ENCODE measurements at places on chromosomes 11 and 22.

DNA sequence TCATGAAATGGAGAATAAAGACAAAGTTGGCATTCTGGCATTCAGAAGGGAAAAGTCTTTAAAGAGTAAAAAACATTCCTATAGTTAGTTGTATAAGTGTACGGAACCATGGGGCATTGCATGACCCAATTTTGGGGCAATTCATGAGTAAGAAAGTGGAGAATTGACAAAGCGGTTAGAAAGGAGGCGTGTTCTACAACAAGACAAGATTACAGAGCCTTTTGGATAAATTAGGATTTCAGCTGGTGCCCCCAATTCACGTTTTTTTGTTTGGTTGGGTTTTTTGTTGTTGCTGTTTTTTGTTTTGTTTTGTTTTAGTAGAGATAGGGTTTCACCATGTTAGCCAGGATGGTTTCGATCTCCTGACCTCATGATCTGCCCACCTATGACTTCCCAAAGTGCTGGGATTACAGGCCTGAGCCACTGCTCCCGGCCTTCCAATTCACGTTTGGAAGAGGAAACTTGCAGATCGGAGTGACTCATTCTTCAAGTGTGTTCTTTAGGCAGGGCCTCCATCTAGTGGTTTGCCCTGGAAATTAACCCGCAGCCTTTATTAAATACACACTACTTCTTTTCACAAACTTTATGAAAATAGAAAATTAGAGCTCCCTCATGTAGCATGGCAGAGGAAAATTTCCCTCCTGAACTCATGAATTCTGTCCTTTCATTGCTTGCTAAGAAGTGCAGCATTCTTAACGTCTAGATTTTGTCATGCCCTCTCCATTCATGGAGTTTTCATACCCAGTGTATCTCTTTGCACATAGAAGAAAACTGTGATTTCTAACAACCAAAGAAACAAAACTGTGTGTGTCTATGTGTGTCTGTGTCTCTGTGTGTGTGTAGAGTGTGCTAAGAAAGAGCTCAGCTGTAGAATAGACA lies 118.1 kb downstream of the BBOX1 start:
- peak; percentile 87 for DNase-seq

- no peak for DNase-seq
Observed at GRCh38 chr11:3946455-3947017, 91.1 kb downstream of the STIM1 start.

GRCh38 chr11:66443602-66444001 lies 5.0 kb upstream of the MRPL11 start:
- DNase-seq, result peak; percentile 93

- no peak for DNase-seq
Observed at GRCh38 chr11:123086305-123086704, 24.4 kb upstream of the HSPA8 start.

DNA sequence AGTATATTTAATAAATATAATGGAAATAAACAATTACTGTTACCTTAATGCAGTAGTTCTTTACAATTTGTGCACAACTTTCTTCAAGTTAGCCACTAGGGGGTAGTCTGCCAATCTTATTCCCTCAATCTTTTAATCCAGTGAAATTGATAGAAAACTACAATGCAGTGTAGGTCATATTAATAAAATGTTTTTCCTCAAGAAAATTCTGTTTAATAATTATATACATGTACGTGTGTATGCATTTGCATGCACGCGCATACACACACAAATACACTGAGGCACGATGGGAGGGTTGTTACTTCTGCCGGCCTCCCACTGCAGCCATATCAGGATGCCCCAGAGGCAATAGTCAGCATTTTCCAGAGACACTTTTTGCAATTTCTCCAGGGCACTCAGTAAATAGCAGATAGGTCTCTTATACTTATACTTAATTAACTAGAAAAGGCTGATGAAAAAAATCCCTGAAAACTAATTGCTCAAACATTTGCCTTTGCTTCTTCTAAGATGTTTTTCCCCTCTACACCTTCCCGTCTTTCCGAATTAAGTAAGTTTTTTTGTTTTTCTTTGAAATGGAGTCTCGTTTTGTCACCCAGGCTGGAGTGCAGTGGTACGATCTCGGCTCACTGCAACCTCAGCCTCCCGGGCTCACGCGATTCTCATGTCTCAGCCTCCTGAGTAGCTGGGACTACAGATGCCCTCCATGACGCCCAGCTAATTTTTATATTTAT lies 3.1 kb downstream of the GAB2 start:
- DNase-seq, result peak; percentile 49

GRCh38 chr11:93547773-93548172 lies 4.6 kb upstream of the SMCO4 start:
- DNase-seq, result no peak

GRCh38 chr22:46551321-46551720 lies 13.9 kb upstream of the CELSR1 start:
- no peak for DNase-seq

- no peak for DNase-seq
Observed at GRCh38 chr11:105023003-105023402, at the start of gene CASP5. Gene CASP5, minus strand, starts transcription at chr11:105023168. Its CDS starts 32 bp downstream, at chr11:105023136.

DNA sequence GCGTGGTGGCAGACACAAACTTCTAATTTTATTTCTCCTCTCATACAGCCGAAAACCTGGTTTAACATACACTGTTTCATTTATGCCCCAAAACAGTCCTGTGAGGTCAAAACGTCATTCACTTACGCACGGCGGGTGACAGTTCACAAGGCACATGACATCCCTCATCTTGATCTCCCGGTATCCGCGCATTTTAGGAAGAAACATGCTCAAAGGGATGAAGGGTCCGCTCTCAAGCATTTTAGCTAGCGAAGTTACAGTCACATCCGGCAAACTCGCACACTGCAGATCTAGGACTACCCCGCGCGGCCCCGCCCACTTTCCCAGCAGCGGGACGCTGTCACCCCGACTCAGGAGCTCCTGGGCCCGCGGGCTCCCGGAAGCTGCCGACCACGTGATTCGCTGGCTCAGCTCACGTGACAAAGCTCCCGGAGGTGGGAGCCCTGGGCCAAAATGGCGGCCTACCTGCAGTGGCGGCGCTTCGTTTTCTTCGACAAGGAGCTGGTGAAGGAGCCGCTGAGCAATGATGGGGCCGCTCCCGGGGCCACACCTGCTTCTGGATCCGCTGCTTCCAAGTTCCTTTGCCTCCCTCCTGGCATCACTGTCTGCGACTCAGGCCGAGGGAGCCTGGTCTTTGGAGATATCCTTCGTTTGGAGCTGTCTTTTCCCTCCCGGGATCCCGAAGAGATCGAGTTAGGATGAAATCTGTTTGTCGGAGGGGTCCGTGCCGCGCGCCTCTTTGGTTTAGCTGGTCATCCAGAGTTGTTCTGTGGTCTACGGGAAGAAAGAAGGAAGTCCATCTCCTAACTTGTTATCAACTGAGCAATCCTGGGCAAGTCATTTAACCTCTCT lies at the start of gene VPS11:
Gene VPS11 (plus strand): TSS at position 448 of the 852 bp plus-strand sequence. CDS start 6 bp downstream, at position 454.
- DNase-seq, result peak; percentile 94

DNA sequence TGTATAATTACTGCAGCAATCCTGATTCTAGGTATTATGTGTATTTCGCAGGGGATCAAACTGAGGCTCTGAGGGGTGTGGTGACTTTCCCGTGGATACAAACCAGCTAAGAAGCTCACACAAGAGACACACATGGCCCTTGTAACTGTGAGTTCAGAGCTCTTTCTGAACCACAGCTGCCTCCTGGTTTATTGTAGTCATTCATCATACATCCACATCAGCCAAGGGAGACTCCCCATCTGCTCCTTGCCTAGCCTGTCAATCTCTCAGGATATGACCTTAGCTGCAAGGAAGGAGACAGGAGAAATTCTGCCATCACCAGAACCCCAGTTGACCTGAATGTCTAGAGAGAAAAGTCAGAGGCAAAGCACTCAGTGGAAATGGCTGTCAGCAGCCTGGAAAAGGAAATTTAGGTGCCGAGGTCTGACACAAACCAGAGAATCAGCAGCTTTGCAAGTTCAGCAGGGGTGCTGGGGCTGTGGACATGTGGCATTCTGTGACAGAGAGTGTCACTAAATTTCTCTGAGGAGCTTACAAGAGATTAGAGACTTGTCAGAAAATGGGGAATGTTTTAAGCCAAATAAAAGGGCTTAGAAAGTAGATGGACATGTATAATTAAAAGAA lies 209.5 kb downstream of the AASDHPPT start:
- no peak for DNase-seq

GRCh38 chr11:19444231-19444630 lies 203.5 kb upstream of the E2F8 start:
- peak; percentile 87 for DNase-seq

GRCh38 chr11:131760091-131761061 lies 390.0 kb downstream of the NTM start:
- DNase-seq, result peak; percentile 91

DNA sequence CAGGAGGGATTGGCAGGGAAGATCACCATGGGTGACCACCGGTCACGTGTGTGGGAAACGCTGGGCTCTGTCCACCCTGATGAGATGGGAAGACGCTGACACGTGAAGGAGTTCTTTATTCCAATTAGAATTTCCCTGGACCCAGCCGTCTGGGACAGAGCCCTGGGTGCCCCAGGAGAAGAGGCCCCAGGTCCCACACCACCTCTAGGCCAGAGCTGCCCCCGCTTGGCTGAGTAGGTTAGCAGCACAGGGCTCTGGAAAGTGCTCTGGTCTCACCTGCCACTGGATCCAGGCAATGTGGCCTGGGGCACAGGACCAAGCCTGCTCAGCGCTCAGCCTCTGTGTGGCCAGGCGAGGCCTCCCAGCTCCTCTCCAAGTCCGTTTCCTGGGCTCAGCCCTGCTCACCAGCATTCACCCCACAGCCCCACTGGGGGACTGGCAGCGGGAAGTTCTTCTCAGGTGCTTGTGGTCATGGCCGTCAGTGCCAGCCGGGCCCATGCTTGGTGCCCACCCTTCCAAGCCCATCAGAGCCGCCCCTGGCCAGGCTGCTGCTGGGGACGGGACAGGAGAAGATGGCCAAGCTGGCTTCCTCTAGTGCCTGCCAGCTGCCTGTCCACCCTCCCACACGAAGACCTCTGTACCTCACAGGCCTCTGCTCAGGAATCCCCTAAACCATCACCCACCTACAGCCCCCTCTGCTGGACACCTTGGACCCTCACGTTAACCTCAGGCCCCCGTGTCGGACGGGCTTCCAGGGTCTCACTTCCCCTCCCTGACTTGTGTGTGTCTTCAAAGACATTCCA lies 62.5 kb upstream of the FGF3 start:
- DNase-seq, result no peak

GRCh38 chr11:71384561-71384960 lies 63.6 kb downstream of the DHCR7 start:
- no peak for DNase-seq

- no peak for DNase-seq
Observed at GRCh38 chr11:44466531-44467205, 98.8 kb upstream of the CD82 start.

Data from fibroblast of mammary gland (primary cell).